ENCODE measurements at places on chromosomes 5 and 9. TPM values are rescaled to one million over a fixed set of nuclear protein-coding genes. Genes with fewer than 3 reads are reported as not detected.

The RASEF gene
- total RNA-seq: 2.4 TPM

The PCDHGC3 gene
- total RNA-seq: 8.5 TPM

The PCDHGB4 gene
- 2.2 TPM for total RNA-seq

The CCDC183 gene
- 0.75 TPM for total RNA-seq
